ENCODE measurements at places on chromosomes 11 and 22. TPM values are rescaled to one million over a fixed set of nuclear protein-coding genes. Genes with fewer than 3 reads are reported as not detected.

GRCh38 chr11:1574238-1574932 lies 2.3 kb upstream of the DUSP8 start:
- no peak for DNase-seq

DNA sequence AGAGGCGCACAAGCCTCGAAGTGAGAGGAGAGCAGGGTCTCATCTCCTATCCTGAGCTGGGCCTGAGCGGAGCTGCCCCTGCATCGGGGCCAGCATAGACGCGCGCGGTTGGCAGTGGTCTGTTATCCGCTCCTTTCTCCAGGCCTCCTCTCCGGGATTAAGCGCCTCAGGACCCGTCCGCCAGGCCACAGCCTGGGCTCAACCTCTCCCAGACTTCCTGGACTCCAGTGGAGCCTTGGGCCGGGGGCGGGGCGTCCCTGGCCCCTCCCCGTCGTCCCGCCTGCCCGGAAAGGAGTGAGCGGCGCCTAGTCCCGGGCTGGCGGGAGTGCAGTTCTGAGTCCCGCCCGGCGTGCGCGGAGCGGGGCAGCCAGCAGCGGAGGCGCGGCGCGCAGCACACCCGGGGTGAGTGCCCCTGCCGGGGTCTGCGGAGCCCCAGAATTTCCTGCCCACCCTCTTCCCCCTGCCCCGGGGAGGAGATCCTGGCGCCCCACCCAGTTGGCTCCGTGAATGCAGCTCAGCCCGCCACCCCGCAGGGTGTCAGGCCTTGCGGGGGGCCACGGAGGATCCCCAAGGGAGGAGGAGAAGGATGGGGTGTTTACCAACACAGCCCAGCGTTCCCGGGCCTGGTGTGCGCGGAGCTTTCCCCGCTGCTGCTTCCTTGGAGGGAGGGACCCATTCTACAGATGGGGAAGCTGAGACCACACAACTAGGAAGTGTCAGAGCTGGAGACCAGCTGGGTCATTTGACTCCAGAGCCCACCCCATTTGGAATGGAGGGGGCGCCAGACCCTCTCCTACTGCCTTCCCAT lies at the start of gene TCIRG1:
TCIRG1 (plus strand) TSS at position 308 of the 808 bp plus-strand sequence. CDS start 2,247 bp downstream, outside the sequence.
- no peak for DNase-seq

DNA sequence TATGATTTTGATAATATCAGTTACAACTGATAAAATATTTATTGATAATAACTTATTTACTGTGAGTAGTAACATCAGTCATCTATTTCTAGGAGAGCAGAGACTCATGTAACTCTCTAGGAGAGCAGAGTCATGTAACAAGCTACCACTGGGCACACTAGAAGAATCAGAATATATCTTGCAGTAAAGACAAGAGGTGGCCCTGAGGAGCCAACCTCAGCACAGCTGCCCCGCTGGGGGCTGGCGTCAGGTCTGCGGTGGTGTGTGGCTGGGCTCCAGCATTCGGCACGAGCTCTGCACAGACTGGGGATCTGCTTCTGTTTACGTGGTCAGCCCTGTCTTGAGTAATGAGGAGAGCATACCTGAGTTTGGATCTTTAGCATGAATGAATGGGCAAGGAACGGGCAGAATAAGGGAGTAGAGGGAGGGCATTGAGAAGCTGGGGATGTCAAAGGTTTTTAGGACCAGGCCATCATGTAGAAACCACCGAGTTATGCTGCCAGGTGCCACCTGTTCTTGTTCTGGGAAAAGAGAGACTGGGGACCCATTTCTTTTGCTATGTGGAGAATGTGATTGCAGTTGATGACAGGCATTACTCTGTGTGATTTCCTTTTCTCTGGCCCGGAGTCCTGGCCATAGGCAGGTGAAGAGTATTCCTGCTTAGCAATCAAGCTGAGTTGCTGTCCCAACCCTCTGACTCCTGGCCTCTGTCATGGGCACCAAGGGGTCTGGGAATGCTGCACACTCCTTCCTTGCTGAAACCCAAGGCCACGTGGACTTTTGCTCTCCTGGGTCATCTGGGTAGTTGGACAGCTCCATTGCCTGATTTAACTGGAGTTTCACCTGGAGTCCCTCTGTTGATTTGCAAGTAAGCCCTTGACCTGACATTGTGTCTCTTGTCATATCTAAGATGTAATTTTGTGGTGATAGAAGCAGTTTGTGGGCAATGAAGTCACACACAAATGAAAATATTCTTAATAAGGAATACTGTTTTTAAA lies 50.9 kb upstream of the HEPHL1 start:
- no peak for DNase-seq

- no peak for DNase-seq
These were observed 788 bp downstream of the LIN7C start for GRCh38 chr11:27505781-27506180.

TSPAN32 gene
- polyA plus RNA-seq: 3.4 TPM

FOSL1 gene
- polyA plus RNA-seq: 0.30 TPM

IL18 gene
- polyA plus RNA-seq: 4.3 TPM

Data from left renal cortex interstitium (tissue), 4 donors.